ENCODE measurements at places on chromosomes 4 and X.

- no peak for DNase-seq
Measured at GRCh38 chr4:55358246-55358645, 12.2 kb downstream of the SRD5A3 start.

DNA sequence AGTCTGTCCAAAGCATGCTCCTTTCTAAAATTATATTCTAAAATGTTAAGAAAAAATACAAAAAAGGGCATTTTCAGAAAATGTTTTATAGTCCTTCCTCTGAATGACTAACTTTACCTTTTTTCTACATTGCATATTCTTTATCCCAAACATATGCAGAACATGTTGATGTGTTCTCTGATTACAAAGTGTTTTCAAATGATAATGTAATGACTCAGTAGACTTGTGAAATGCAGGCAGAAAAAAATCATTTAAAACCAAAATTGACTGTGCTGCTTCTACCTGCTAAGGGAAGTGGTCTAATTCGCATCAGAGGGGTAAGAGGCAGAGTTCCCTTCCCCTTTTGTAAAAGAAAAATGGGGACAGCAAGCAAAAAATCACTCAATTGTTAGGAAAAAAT is 22.7 kb upstream of the YTHDC1 start:
- no peak for DNase-seq

DNA sequence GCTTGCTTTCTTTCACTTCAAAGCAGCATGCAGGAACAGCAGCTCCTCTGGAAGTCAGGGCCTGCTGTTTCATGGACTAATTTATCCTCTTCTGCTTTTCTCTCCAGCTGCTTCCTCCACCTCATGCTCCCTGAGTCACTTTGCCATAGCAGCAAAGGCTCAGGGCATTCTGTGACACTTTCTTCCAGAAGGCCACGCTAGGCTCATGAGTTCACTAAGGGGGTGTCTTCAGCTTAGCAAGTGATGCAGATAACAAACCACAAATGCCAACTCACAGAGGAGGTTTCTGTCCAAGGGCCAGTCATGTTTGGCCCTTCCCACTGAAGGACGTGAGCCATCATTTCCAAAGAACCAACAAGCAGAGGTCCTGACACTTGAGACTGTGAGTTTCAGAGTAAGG is 200.2 kb downstream of the ADGRA3 start:
- no peak for DNase-seq

DNA sequence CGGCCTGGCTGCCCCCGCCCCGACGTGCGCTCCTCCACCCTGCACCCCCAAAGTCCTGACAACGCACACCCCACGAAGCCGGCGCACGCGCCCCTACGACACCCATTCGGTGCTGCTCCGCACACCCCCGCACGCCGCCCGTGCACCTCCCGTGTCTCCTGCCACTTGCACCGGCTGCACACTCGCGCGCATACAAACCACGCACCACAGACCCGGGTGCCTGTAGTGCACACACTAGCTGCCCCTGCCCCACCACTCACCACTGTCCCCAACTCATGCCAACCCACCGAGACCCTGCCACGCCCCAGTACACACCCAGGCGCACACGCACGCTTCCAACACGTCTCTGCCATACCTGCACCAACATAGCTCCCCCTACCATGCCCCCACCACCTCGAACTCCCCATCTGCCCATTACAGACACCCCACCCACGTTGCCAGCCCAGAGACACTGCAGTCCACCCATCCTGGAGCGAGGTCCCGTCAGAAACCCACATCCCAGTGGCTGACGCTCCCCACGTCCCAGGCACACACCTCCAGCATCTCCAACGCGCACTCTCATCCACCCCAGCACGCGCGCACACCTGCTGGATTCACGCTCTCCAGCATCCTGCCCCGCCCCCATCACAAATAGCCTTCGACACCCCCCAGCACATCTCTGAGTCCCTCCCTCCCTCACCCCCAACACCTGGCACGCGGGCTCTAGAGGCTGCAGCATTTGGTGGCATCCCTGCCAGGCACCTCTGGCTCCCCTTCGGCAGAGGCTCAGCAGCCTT is 4.2 kb upstream of the DUSP9 start:
- DNase-seq = no peak

DNA sequence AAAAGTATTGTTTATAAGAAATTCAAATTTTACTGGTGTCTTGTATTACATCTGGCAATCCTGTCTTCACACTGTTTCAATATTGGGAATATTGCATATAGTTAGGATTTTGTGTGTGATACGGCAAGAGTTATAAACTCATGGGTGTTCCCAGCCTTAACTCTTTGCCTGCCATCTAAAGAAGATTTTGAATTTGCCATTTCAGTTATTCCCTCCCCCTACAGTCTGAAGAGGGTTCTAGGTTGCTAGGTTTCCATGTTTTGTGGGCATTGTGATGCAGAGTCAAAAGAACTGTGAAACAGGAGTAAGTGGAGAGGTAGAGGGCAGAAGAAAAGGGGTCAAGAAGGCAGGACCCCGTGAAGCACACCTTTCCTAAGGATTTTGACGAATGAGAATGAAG is at the start of gene CPXCR1:
Gene CPXCR1 (plus strand): TSS at position 301 of the 400 bp plus-strand sequence. CDS start 6,190 bp downstream, outside the sequence.
- no peak for DNase-seq

DNA sequence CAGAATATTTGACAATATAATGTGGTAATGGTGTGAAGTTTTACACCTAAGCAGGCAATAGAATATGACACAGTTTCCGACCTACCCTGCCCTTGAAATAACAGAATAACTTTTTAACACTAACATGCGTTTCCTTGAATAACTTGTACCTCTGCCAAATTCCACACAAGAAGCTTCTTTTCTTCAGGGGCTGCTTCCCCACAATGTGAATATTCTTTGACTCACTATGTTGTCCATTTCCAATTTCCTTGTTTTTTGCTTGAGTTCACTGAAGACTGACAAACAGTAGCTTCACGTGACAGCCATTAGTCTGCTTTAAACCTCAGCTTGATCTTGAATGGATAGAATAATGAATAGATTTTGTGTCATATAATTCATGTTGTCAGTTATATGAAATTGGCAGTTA is 14.3 kb downstream of the SHROOM3 start:
- DNase-seq = no peak

All from CD4-positive, alpha-beta memory T cell (primary cell).